ENCODE measurements at places on chromosomes 3 and 15.

DNA sequence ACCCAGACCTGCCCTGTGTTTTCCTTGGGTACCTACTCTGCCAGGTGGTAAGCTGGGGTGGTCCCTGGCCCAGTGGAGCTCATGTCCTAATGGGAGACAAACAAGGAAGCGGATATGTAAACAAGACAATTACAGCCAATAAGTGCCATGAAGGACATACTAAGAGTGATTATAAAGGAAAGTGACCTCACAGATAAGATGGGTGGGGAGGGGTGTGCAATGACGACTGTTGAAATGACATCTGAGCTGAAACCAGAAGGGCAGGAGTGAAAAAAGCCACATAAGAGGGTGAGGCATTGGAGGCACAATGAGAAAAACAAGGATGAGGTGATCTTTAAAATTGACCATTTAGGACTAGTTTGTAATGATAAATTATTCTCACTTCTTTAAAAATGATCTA lies 336.2 kb upstream of the IL12A start:
- DNase-seq = no peak

DNA sequence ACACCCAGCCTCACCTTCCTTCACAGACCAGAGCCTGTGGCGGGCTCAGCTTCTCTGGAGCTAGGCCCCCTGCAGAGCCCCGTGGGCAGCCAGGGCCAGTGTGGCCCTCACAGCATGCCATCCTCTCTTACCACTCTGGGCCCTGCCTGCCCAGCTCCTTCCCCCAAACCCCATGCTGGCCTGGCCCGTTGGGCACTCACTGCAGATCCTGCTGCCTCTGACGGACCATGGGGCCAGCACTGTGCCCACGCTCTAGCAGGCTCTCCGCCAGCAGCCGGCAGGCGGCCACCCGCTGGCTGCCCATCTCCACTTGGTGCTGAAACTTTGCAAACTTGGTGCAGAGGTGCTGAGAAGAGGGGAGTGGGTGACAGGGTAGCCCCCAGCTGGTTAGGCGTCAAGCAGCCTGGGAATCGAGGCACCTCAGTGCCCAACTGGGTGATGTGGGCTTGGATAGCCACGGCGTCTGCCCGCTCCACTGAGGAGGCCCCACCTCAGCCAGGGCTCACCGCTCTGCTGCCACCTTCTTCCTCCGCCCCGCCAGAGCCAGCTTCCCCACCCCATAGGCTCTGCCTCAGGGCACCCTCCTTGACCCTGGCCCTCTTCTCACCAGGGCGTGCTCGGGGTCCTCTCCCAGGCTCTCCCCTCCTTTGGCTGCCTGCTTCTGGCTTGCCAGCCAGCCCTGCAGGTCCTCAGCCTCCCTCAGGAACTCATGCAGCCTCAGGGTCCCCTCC lies 22.5 kb downstream of the SPTBN5 start:
- DNase-seq = no peak

DNA sequence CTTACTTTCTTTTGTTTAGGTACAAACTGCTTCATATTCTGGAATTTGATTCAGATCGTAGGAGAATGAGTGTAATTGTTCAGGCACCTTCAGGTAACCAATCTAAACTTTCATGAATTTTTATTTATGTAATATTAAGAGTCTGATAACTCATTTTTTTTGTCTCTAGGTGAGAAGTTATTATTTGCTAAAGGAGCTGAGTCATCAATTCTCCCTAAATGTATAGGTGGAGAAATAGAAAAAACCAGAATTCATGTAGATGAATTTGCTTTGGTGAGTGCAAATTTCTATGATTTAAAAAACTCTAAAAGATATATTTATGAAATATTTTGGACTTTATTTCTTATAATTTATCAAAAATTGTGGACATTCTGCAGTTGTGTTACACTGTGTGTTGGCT lies 75.8 kb downstream of the ATP11B start:
- no peak for DNase-seq

- DNase-seq = no peak
Measured at GRCh38 chr3:110157221-110157620, 819.9 kb upstream of the DPPA4 start.

GRCh38 chr3:139260041-139260486 lies 83.8 kb upstream of the MRPS22 start:
- no peak for DNase-seq

- no peak for DNase-seq
Measured at GRCh38 chr3:55877703-55878102, 390.6 kb upstream of the WNT5A start.

- DNase-seq = no peak
Measured at GRCh38 chr3:14441240-14441919, 39.0 kb downstream of the SLC6A6 start.

DNA sequence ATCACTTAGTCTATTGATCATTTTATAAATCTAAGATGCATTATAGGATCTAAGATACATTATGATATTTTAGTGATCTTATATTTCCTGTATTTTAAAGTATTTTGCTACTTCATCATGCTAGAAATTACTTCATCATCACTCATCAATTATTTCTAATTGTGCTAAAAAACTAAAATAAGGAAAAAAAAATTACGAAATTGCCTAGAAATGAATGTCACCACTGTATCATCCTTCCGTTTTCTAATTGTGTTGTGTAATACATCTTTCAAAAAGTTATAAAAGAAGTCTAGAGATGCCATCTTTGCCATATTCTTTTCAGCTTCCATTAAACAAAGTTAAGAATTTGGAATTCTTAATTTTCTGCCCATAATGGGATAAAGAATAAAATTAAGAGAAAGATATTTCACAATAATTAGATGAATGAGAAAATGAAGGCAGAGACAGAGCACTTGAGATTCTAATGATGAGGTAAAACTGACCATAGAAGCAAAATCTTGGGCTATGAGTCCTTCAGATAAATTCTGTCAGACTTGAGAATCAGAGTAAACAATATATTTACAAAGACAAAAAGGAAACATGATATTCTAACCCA lies 48.8 kb downstream of the ALDH1A2 start:
- DNase-seq = no peak

GRCh38 chr3:151169262-151169947 lies 33.6 kb downstream of the GPR171 start:
- peak; percentile 23 for DNase-seq

GRCh38 chr15:75025107-75025506 lies 1.7 kb downstream of the PPCDC start:
- no peak for DNase-seq

GRCh38 chr15:86659724-86660411 lies 580.2 kb downstream of the AGBL1 start:
- no peak for DNase-seq

GRCh38 chr15:84878504-84878903 lies 6.0 kb upstream of the SLC28A1 start:
- DNase-seq = peak; percentile 38

- DNase-seq = no peak
Measured at GRCh38 chr15:99163271-99164062, 58.6 kb downstream of the SYNM start.

- no peak for DNase-seq
Measured at GRCh38 chr3:188918093-188918492, 253.7 kb upstream of the TPRG1 start.

All from CD4-positive, alpha-beta T cell treated with Interferon gamma for 1 hour (primary cell).